T47D (cell line): ENCODE measurements at places on chromosomes 2 and 18.

DNA sequence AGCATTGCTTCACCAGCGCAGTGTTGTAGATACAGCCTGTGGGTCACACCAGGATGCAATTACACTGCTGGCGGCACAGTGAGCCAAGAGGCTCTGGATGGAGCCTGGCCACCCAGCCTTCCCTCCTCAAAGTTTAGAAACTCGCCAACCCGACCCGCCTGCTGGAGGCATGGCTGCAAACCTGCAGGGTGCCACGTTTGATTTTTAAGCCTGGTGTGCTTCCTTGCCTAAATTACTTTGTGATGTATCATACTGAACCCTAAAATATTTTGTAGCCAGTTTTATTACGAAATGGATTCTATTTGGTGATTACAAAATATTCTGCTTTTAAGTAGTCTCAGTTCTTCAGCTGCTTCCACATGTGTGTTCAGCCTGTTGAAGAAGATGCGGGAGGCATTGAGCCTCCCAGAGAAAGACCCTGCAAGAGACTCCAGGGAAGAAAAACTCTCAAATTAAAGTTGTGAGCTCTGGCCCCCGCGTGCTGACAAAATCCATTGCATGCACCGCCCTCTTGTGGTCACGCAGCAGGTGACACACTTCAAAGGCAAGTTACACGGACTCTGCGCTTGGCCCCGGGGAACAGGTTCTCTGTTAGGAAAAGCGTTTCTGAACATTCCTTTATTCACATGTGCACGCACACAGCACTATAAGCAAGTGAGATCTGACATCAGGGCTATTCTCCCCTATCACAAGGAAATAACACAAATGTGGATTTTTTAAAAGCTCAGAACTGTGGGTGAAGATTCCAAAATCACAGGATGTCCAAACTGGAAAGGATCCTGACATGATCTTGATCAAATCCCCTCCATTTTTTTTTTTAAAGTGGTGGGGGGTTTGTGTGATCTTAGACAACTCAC is 63.0 kb upstream of the TWIST2 start:
- DNase-seq, result peak; percentile 67

GRCh38 chr2:182866461-182867406 is at the start of gene FRZB:
Gene FRZB (minus strand): TSS chr2:182866637. CDS start chr2:182866552, 85 bp downstream.
- peak; percentile 5 for DNase-seq

DNA sequence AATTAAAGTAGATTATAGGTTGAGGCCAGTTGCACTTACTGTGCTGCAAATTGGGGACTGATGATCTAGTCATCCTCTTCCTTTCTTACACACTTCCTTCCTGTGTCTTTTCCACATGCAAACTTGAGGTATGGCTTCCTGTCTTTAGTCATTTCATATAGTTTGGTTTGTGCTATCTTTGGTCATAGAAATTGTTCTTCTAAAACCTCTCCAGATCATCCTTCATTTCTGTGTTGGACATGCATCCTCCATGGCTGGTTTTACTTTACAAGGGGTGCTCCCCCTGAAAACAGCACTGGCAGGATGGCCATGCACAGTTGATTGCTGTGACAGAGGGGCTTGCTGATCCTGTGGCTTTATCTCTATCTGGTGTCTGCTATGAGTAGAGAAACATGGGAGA is 36.5 kb downstream of the MGAT5 start:
- no peak for DNase-seq

DNA sequence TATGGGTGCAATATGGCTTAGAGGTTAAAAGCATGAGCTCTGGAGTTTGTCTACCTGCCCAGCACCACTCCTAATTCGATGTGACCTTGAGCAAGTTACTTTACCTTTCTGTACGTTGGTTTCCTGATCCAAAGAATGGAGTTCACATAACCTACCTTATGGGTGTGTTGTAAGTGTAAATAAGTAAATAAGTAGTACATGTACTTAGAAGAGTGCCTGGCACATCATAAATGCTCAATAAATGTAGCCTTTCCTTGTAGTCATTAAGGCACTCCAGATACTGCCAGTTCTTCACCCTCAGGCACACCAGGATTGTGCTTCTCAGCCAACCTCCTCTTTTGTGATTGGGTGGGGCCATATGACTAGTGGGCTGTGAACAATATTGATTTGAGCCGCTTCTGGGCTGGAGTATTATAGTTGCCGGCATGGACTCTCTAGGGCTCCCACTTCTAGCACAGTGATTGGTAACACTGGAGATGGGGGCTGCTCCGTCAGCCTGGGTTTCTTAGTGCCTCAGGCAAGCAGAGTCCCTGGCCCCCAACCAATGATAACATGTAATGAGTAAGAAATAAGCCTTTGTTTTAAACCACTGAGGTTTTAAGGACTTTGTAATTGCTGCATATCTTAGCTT is 101.7 kb upstream of the NOSTRIN start:
- no peak for DNase-seq

DNA sequence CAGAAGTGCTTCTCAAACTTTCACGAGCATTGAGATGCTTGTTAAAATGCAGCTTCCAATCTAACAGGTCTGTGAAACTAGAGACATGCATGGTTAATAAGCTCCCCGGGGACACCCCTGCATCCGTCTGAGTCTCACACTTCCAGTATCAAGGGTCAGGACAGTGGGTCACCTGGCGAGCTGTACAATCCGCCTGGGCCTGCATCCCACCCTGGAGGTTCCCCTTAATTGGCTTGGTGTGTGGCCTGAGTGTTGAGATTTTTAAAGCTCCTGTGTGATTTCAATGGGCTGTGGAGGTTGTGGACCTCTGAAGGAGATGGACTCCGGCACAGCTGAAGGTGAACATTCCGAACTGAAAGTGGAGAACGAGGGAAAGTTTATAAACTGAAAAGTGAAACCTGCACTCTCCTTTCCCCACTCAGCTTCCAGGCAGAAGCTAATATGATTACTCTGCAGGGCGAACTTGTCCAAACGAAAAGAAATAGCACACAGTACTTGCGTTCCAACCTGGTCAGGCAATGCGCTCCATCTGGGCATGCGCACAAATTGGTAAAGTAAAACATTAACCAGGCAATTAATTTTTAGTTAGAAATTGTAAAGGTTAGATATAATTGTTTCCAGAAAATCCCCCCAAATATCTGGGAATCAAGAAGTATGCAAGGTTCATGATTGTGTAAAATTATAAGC is 191.7 kb upstream of the ALKAL2 start:
- peak; percentile 27 for DNase-seq

- no peak for DNase-seq
Measured at GRCh38 chr2:96072746-96073145, 38.0 kb upstream of the GPAT2 start.

- DNase-seq, result no peak
Measured at GRCh38 chr2:123451542-123451941, 573.5 kb upstream of the CNTNAP5 start.

DNA sequence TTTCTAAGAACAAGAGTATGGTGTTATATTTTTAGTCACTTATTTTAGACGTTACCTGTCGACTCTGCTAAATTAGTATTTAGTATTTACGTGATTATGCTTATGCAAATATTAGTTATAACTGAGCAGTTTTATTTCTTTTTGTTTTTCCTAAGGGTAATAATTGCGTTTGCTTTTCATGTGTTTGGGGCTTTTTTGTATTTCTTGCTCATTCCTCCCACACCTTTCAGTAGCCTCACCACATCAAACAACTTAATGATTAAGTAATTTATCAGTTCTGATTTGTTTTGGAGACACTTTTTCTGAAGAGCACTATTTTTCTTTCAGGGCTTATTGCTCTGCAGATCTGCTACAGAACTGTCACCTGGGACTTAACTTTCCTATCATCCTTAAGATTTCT is 7.5 kb downstream of the SLC4A1AP start:
- DNase-seq, result no peak

GRCh38 chr18:21978546-21979170 is 190.7 kb upstream of the GATA6 start:
- DNase-seq, result no peak
